Stimulated activated CD8-positive, alpha-beta memory T cell treated with anti-CD3 and anti-CD28 coated beads, Interleukin-7, amount 100 ng/mL, for 24 hours (primary cell): ENCODE measurements at places on chromosomes 1 and 21.

GRCh38 chr1:235207209-235207565, 46.1 kb upstream of the RBM34 start:
- DNase-seq = no peak

DNA sequence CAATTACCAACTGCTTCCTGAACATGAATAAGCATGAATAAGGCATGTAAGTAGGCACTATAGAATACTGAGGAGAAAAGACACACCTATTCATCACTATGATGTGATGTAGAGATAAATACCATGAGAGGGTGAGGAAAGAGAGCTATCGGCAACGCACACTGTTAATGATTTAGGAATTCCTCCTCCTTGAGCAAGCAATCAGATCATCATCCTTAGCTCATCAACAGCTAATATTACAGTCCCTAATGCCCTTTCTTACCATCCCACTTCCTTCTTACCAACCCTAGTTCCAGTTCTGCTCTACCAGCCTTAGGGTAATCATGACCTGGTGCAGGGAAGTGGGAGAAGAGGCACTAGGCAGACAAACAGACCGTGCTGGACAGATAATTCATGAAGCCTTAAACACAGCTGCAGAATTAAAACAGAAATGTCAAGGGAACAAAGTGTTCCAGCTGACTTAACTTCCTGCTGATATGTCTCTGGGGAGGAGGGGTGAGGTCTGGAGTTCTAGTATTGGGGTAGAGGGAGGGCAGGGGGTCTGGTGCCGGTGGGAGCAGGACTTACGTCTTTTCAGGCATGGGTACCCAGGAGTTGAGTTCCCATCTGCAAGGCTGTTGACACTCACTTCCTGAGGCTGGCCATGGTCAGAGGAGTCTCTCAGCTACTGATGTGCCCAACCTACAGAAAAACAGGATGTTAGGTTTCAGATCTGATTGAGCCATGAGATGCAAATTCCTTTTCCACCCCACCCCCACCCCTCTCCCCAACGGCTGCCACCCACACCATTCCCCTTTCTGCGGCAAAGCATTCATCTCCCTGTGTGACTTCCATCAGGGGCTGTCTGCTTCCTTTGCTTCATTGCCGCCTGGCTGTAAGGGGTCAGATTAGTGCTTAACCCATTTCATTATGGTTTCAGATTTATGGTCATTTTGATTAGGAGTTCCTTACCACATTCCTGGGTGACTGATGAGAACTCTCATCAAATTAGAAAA, 12.6 kb upstream of the RCSD1 start:
- no peak for DNase-seq

DNA sequence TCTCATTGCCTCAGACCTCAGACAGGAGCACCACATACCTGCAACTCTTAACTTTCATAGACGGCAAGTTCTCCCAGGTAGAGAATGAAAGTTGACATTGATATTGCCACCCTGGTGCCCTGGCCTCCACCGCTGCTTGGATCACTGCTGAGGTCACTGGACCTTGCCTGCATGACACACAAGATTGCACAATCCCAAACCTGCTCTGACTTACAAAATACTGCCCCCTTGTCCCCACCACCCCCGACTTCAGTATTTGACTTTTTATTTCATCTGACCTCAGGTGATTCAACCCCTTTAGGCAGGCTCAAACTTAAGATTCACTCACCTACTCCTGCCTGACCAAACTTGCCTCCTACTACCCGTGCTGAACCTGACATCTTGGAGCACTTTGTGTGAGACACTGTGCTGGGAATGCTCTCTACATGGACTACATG, 43.1 kb upstream of the S1PR1 start:
- no peak for DNase-seq

DNA sequence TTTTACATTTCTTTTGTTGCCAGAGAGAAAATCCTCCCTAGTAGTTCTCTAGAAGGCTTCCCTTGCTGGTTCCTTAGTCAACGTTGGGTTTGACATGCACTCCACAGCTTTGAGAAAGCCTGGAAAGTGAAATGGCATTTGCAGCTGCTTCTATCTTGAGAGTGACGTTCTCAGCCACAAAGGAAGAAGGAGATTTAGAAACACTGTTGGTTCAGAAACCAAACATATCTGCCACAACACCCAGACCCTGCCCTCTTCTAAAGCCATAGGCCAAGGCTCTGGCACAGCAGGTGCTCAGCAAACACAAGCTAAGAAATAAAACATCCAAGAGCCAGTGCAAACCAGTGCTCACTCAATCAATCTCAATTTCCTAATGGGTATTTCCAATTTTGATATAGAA, 121.4 kb downstream of the CCDC185 start:
- no peak for DNase-seq

GRCh38 chr1:205962821-205963221, 19.6 kb upstream of the SLC26A9 start:
- no peak for DNase-seq
